GM23248 (cell line): ENCODE measurements at places on chromosomes 4 and X. TPM values are rescaled to one million over a fixed set of nuclear protein-coding genes. Genes with fewer than 3 reads are reported as not detected.

Gene NEIL3
- 1.5 and 2.4 TPM in 2 replicates for total RNA-seq

GRCh38 chrX:129565046-129565650 lies 25.1 kb downstream of the OCRL start:
- DNase-seq: no peak

DNA sequence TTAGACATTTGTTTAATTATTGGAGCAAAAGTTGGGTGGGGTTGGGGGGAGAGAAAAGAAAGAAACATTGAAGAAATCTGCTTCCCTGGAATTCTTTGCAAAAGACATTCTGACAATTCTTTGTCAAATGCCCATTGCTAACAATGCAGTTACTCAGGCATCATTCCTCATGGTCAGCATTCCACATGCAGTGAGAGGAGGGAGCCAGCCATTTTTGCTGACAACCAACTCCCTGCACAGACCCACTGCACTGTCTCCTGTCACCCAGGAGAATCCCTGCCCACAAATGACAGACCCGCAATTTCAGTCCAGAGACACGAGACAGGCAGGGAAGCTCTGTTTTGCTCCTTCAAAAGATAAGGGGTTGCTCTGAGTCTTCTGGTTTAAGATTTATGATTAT lies 985.1 kb upstream of the SLIT2 start:
- DNase-seq: no peak

Gene CXCL11
- total RNA-seq: not detected in 2 replicates

Gene TCEAL2
- total RNA-seq: not detected in 2 replicates

- no peak for DNase-seq
Measured at GRCh38 chr4:154471526-154472331, 19.9 kb downstream of the DCHS2 start.

Gene CYSLTR1
- not detected in 2 replicates for total RNA-seq

Gene NAA10
- total RNA-seq: 105 and 154 TPM in 2 replicates

Gene EFHC2
- total RNA-seq: not detected in 2 replicates

Gene PAGE4
- not detected in 2 replicates for total RNA-seq

GRCh38 chr4:144709159-144709558 lies 63.2 kb downstream of the HHIP start:
- DNase-seq: peak; percentile 48

Gene OPRPN
- total RNA-seq: not detected in 2 replicates
